Activated B cell treated with CpG ODN at 0.5 μM for 24 hours (primary cell): ENCODE measurements at places on chromosomes 7 and 10. TPM values are rescaled to one million over a fixed set of nuclear protein-coding genes. Genes with fewer than 3 reads are reported as not detected.

DNA sequence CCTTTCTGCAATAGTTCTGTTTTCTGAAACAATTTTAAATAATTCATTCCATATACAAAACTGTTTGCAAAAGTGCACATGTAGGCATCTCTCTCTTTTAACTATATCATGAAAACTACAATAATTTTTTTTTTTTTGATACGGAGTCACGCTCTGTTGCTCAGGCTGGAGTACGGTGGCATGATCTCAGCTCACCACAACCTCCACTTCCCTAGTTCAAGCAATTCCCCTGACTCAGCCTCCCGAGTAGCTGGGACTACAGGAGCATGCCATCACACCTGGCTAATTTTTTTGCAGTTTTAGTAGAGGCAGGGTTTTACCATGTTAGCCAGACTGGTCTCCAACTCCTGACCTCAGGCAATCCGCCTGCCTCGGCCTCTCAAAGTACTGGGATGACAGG, 44.0 kb upstream of the SEMA3A start:
- no peak for DNase-seq

DNA sequence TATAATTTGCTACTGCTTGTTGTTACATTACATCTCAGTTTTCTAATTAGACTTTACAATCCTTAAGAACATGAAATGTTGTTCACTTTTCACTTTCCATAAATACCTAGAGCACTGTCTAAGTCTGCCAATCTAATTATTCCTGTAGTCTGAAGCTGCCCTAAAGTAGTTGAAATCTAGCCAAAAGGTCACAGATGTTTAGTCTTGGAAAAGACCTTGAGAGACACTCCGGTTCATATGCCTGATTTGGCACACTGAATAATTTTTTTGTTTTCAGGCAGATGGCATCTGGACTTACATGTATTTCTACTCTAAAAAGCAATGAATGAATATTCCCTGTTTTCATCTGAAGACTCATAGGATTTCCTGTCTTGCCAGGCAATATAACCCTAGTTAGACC, 359.1 kb downstream of the ANKRD7 start:
- no peak for DNase-seq

- DNase-seq = no peak
These were observed 550 bp upstream of the CALU start for GRCh38 chr7:128738570-128739047.

The CHRM2 gene
- total RNA-seq = not detected in 2 replicates

The PRLHR gene
- total RNA-seq = not detected in 2 replicates

The TMEM236 gene
- 0.09 and 0.10 TPM in 2 replicates for total RNA-seq

- DNase-seq = no peak
These were observed 10.1 kb downstream of the KNDC1 start for GRCh38 chr10:133170092-133170491.

GRCh38 chr7:49775065-49775948, 1.9 kb downstream of the VWC2 start:
- no peak for DNase-seq

DNA sequence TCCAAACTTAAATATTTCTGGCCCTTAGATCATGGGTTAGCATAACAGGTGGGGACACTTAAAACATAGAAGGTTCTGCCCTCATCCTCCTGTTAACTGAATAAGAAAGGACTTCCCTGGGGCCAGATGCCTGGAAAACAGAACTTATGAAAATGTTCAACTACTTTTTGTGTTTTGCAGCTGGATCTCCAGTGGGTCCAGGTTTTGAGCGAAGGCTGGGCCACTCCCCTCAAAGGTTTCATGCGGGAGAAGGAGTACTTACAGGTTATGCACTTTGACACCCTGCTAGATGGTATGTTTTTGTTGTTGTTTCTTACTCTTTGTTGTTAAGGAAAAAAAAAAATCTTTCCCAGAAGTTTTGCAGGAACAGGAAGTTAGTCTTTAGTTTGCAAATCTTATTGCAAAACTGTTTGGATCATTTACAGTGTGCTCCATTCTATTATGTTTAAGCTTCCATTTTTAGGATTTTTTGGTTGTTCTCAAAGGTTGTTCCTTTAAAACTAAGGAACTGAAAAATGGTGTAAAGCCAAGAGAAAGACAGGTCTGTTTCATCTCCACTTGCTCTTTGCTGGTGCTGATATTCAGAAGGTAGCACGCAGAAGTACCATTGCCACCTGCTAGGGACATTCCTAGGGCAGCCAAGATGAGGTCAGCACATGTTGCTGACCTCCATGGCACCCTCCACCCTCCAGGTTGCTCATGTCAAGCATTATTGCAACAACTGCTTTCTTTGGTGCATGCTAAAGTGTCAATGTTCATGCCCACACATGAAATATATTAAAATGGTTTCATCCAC, 56.1 kb downstream of the PAPSS2 start:
- no peak for DNase-seq

DNA sequence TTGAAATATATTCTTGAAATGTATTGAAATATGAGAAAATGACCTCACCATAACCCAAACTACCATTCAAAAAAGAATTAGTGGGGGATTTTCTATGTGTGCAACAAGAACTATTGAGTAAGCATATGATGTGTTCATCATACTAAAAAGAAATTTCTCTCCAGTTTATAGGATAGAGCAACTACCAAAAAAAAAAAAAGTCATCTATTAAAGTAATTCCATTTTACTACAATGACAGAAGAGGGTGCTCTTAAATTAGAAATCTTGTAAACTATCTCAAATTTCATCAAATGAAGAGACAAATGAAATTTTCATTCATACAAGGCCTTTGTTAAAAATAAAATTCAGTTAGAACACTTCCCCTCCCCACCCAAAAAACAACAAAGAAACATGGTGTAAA, 195.4 kb upstream of the PLXDC2 start:
- DNase-seq = no peak

DNA sequence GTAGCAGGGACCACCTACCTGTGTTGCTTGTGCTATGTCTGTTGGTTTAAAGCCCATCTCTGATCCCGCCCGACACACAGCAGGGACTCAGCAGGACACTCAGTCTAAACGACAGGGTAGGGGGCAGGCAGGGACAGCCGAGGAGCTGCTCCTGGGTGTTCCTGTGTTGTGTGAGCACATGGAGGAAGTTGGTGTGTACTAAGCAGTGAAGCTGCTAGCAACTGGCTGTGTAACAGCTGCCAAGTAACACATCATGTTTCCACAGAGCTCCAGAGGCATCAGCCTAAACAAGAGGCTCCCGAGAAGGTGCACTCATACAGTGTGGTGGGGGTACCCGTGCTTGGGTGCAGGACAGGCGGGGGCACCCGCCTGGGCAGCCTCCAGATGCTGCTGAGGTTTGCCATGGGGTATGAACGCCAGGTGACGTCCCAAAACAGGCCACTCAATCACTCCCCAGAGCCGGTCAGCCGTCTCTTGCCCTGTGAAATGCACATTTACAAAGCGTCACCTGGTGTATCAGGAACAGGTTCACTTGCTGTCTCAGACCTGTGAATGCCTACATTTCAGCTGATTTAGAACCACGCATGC, 59.6 kb downstream of the PTPRN2 start:
- DNase-seq = no peak

The VPS50 gene
- total RNA-seq = 29.2 and 43.7 TPM in 2 replicates

GRCh38 chr10:131784363-131785120, 116.3 kb upstream of the PPP2R2D start:
- DNase-seq = no peak

DNA sequence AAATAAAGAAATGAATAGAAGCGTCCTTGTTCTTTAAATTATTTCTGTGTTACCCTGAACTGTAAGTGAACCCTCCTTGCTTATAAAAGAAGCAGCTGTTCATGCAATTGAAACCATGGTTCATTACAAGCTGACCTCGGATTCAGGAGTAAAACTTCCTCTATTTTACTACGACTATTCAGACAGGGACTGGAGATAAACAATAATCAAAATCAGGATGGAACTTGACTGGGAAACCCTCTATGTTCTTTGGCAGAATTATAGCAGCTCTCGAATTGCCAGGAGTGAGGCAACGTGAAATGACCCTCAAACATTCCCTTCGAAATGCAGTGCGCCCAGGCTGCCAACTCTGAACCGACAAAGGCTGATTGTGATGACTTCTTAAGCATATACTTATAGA, 172.1 kb downstream of the CYP26A1 start:
- no peak for DNase-seq

GRCh38 chr10:77333610-77334340, 303.8 kb downstream of the KCNMA1 start:
- DNase-seq = no peak

The OPN4 gene
- not detected in 2 replicates for total RNA-seq
